ENCODE measurements at places on chromosomes 2 and 18. TPM values are rescaled to one million over a fixed set of nuclear protein-coding genes. Genes with fewer than 3 reads are reported as not detected.

- DNase-seq = no peak
These were observed 50.0 kb downstream of the MYO3B start for GRCh38 chr2:170227951-170228350.

- peak; percentile 2 for DNase-seq
These were observed 177.2 kb downstream of the TXNL1 start for GRCh38 chr18:56461151-56461550.

The CYS1 gene
- not detected for total RNA-seq

GRCh38 chr2:120647487-120647886, 88.2 kb upstream of the GLI2 start:
- DNase-seq = no peak

- DNase-seq = no peak
These were observed 233.1 kb downstream of the NR4A2 start for GRCh38 chr2:156099382-156099781.

The OST4 gene
- total RNA-seq = 127 TPM

DNA sequence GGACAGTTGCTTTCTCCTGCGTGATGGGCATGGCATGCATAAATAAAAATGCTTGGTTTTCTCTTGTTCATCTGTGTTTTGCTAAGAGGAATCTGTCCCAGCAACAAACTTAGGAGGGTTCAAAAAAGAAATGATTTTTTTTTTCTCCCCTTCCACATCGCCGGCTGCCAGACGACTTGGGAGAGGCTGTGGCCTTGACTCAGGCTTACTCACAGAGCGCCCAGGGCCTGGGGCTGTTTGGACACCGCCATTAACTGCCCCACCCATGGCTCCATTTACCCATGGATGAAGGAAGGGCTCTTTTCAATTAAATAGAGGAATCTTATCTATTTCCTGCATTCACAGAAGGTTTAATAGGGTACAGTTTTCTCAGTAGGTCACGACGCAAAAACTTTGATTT, 22.3 kb upstream of the SERPINB5 start:
- no peak for DNase-seq

The TMEM163 gene
- not detected for total RNA-seq

GRCh38 chr2:135174049-135174809, 122.1 kb downstream of the RAB3GAP1 start:
- DNase-seq = no peak

- no peak for DNase-seq
These were observed 2.4 kb upstream of the GPC1 start for GRCh38 chr2:240432820-240433801.

DNA sequence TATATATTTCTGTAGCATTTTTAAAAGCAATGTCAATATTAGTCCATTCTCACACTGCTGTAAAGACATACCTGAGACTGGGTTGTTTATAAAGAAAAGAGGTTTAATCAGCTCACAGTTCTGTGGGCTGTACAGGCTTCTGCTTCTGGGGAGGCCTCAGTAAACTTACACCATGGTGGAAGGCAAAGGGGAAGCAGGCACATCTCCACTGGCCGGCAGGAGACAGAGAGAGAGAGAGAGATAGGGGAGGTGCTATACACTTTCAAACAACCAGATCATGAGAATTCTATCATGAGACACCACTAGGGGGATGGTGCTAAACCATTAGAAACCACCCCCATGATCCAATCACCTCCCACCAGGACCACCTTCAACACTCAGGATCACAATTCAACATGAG, 43.1 kb downstream of the CHMP3 start:
- no peak for DNase-seq

GRCh38 chr18:61893309-61893970, 633 bp upstream of the RNF152 start:
- DNase-seq = no peak

DNA sequence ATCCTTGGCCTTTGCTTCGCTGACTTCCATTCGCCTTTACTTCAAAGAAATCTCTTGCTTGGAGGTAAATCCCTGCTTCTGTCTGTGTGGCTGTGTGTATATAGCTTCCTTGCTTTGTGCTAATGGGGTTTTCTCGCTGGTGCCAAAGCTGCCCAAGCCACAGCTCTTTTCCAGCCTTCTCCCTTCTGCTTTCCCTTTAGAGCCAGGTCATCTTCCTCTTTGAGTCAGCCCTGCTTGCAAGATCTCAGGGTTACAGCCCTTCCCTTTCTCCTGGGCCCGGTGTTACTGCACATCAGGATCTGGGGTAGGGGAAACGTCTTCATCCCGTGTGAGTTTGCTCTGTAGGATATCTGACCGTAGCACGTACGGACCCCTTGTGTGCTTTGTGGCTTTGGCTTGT, 19.1 kb downstream of the EIF4E2 start:
- DNase-seq = no peak

GRCh38 chr18:57258131-57258777, 94.1 kb upstream of the ST8SIA3 start:
- no peak for DNase-seq

The RAD51AP2 gene
- total RNA-seq = not detected

The CDH19 gene
- total RNA-seq = not detected

- no peak for DNase-seq
These were observed 62.0 kb upstream of the ST3GAL5 start for GRCh38 chr2:85950743-85951142.

DNA sequence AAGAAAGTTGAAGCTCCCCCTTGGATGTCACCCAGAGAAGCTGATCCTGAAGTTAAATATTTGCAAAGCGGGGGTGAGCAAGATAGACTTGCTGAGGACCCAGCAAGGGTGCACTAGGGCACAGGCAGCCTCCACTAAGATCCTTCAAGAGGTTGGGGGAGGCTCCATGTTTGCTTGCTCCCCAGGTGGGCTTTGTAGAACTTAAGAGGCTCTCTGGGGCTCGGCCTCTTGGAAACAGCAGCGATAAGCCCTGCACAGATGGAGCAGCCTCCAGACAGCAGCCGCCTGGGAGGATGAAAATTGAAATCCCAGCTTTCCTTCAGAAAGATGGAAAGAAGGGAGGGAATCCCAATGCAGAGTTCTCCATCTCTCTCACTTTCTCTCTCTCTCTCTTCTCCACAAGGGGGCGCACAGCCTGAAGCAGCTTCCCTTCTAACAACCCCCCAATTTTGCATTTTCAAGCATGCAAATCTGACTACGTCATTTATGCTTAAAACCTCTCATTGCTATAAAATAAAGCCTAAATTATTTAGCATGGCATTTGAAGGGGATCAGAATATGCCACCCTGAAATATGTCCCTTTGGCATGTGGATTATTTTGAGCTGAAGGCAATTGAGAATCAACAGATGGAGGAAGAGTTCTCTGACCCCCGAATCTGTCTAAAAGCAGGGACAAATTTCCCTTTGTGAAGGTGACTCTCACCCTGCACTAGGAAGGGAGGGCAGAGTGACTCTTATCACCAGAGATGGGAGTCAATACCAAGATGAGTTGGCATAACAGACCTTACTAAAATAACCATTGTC, 185.7 kb upstream of the KLHL29 start:
- peak; percentile 54 for DNase-seq

The CFAP65 gene
- total RNA-seq = not detected

DNA sequence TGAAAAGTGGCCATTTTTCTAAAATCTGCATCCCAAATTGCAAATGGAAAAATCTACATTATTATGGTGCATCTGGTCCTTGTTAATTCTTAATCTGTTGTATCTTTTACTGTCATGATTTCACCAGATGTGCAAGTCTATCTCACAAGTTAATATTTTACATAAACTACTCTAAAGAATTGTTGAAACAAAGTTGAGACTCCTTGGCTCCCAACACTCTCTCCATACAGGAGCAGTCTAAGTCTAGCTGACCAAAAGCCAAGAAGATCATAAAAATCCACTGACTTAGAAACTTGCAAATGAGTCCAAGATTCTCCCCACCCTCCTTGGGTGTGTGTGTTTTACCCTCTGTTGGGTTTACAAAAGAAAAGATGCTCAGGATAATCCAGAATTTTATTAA, 85.1 kb downstream of the NCKAP5 start:
- no peak for DNase-seq

GRCh38 chr2:120777787-120778186, 42.1 kb downstream of the GLI2 start:
- no peak for DNase-seq

DNA sequence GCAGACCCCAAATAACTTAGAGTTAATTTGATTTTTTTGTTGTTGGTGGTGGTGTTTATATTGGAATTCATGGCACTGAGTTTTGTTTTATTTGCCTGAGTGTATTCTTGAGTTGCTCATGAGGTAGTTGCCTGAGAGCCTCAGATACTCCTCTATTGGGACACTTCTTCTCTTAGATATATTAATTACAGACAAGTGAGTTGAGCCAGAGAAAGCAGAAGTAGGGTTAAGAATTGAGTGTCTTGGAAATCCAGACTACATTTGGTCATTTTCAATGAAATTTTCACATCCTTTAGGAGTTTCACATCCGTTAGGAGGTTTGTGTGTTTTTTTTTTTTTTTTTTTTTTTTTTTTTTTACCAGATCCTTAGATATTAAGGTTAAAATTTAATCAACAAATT, 29.0 kb downstream of the FMNL2 start:
- DNase-seq = no peak

The XPO1 gene
- total RNA-seq = 85.6 TPM

DNA sequence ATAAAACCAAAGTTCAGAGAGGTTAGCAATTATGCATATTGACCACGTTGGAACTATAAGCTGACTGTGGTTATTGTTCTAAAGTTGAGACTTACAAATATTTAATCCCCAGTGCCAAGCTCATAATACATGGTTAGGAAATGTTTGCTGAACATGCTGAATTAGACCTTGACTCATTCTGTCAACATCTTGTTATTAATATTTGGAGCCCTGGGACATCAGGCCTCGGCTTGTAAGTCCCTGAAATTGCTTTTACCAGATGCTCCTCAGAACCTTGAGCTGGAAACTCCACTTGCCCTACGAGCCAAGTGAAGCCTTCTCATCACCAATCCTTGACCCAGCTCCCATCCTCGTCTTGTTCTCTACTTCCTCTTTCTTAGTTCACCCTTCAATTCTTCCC, 21.2 kb downstream of the DYNAP start:
- DNase-seq = peak; percentile 38

The THSD7B gene
- 0.68 TPM for total RNA-seq

GRCh38 chr2:1305342-1306013, 107.8 kb upstream of the TPO start:
- DNase-seq = no peak

The CCDC195 gene
- total RNA-seq = not detected

The SAP130 gene
- 10.5 TPM for total RNA-seq

DNA sequence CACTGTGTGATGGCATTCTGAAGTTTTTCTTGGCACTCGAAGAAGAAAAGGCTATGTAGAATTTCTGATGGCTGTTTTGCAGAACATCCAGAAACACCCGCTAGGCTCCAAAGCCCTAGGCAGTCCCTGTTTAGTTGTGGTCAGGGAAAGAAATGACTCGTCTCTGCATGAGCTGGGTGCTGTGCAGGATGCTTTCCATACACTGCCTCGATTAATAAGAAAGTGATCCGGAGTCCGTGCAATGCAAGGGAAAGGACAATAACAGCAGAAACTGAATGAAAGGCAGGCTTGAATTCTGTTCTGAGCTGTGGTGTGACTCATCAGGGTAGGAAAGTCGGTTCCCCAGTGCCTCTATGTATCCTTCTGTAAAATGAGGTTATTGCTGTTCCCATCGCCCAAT, 18.7 kb downstream of the MAPRE3 start:
- DNase-seq = no peak

The LRRTM4 gene
- total RNA-seq = not detected

- no peak for DNase-seq
These were observed 77.6 kb downstream of the EPC2 start for GRCh38 chr2:148721991-148722777.

DNA sequence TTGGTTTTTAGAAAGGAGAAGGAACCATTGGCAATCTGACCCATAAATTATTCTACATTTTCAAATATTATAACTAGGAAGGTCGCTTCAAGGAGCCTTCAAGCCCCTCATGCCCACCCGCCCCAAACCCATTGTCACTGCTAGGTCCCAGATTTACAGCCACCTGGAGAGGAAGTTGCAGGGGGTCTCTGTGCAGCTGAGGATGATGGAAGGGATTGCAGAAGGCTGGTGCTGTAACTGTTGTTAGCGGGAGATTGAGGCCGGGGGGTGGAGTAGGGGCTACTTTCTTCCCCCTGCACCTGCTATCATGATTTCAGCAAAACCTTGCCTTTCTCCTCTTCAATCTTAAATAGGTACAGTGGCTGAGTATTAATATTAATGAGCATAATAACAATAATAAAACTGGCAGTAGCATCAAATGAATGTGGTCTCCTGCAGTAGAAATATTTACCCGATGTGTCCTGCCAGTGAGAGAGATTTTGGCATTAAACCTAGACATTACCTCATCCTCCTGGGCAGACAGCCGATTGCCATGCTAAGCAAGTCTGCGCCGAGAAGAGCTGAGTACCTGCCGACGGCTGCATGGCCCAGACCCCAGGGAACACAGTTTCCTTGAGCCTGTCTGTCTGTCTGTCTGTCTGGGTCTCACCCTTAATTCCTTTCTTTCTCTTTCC, 225.4 kb downstream of the FAM210A start:
- no peak for DNase-seq

GRCh38 chr2:60498816-60499429, 54.5 kb downstream of the BCL11A start:
- no peak for DNase-seq

The ST6GAL2 gene
- total RNA-seq = not detected

DNA sequence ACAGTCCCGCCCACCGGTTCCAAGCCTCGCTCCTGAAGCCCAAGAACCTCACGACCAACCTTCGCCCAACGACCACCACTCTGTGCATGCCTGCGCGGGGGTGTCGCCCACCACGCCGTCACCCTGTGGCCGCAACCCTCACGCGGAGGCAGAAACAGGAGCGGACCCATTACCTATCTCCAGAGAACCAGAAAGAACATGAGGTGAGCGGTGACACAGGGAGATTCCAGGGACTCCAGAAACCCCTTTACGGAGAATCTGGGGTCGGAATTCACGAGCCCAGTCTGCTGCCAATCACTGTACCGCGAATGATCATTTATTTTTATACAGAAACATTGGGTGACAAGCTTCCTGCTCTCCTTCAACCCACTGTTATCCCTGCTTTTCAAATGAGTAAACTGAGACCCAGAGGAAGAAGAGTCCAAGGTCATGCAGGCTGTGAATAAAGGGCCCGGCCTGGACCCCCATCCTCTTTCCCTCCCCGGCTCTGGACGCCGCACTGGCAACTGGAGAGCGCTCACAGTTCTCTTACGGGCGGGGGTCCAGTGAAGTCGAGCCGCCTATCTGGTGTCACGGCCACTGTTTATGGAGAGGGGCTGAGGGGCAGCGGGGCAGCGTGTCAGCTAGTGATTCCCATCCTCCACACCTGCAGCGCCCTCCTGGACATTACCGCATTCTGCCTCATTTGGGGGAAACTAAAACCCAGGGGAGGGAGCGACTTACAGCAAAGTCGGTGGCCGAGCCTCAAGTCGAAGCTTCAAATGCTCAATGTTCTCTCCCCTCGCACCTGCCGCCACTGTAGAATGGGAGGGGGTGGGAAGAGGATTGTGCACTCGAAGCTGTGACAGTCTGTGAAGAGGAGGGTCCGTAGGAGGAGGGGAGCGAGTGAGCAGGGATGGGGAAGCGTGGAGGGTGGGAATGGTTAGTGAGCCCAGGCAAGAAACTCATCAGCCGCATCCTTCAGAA, 723 bp upstream of the SLC30A3 start:
- DNase-seq = no peak

GRCh38 chr18:54416436-54416835, 58.7 kb downstream of the C18orf54 start:
- DNase-seq = no peak

The APOB gene
- total RNA-seq = not detected

- no peak for DNase-seq
These were observed 625.6 kb upstream of the CDH2 start for GRCh38 chr18:28802546-28802945.

All from HT-29 (cell line).